ENCODE measurements at places on chromosomes 3 and 15.
A peak's percentile ranks its signal among the peaks of the same experiment; 100 is the strongest.

DNA sequence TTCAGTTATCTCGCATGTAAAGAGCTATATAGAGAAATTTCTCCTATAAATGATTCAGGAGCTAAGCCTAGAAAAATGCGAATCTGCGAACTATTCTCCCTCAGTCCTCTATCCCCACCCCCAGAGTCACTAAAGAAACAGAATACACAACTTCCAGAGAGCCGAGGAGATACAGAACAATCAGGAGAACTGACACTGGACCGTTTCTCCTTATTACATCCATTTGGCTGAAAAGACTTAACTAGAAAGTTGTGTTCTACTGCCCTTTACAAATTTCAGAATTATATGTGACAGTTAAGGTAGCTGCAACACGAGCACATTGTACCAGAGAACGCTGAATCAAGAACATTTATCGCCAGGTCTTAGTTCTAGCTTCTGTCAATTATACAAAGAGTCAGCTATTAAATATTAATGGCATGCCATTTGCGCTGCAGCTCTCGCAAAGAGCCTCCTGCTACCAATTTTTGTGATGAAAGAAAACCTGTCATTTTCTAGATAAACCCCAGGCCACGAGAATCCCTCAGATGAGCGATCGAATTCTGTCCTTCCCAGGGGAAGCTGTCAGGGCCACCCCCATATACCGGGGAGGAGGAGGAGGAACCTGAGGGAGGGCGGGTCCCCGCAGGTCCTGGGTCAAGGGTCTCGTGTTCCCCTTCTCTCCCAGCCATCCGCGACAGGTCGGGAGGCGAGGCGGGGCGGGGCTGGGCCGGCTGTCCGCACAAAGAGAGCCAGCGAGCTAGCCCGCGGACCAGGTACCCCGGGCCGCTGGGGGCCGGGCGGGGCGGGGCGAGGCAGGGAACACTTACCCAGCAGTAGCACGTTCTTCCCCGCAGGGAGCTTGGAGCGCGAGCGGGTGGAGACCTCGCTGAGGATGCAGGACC, 878 bp downstream of the DYNC1LI1 start:
- peak; percentile 7 for DNase-seq

DNA sequence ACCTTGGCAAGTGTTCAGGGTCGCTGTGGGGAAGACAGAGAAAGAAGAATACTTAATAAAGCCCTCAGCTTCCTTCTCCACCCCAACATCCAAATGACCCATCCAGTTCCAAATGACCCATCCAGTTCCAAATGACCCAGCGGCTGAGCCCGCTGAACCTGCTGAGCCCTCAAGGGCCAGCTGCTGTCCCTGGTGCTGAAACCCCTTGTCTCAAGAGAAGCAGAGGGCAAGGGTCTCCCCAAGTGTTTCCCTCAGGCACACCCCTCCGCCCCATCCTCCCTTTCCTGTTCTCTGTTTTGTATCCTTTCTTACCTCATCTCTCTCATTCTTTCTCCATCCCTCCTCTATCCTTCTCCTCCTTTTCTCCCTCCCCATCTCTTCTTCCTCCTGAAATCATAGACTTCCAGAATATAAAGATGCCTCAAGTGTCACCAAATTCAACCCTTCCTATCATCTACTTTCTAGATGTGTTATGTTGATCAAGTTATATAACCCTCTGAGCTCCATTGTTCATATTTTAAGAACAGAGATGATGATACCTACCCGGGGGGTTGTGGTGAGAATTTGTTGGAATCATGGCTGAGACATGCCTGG, 29.0 kb downstream of the CCDC33 start:
- no peak for DNase-seq

- DNase-seq: no peak
Measured at GRCh38 chr3:54668236-54668635, 259.6 kb downstream of the LRTM1 start.

DNA sequence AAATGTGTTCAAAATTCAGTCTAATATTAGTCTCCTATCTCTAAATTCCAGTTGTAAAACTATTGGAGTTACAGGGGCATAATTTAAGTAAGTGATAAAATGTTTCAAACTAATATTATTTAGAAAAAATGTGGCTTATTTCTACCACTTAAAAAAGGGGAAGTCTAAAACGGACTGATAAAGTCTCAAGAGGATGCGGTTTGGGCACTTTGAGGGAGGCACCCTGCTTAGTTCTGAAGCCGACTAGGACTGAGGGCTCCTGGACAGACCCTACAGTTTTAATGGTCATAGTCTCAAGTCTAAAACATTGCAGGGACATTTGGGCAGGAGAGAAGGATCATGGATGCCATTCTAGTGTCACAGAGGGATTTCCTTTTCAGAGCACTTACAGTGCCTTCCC, 566.3 kb downstream of the NR2F2 start:
- DNase-seq: no peak

- DNase-seq: no peak
Measured at GRCh38 chr3:40582401-40583027, 57.8 kb downstream of the ZNF621 start.

- no peak for DNase-seq
Measured at GRCh38 chr3:72274493-72275330, 489.8 kb upstream of the PROK2 start.

GRCh38 chr3:139940622-139941021, 5.6 kb downstream of the CLSTN2 start:
- DNase-seq: no peak

DNA sequence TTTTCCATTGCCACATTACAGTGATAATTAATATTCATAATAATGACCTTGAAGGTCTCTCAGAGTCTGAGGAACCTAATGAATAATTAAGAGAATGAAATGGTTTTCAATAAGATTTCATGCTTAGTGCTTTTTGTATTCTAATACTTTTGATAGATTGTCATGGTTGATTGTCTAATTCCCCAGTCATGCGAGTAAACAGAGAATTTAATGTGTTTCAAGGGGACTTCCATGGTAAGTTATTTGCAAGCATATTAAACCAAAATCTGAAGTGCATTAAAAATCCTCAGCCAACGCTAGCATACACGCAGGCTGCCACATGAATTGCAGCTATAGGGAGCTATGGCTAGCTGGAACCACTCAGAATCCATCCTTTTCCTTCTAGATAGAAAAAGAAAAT, 18.9 kb upstream of the ANO10 start:
- DNase-seq: no peak

DNA sequence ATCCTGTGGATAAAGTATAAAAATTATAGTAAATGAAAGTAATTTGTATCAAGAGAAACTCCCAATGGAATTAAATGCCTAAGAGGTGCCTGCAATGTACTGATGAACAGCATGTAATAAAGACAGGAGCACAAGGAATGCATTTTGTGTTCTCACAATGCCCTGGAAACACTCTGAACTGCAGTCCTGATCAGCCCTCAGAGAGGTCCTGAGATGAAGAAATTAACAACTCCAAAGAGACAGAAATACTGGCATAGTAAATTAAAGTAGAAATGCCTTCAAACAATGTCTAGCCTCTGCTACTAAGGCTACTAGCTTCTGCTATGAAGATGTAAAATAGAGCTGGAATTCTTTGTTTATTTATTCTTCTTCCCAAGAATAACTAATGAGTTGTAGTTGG, 59.9 kb downstream of the CFAP20DC start:
- DNase-seq: no peak

All from stimulated activated CD8-positive, alpha-beta memory T cell treated with anti-CD3 and anti-CD28 coated beads, Interleukin-7, amount 100 ng/mL, for 48 hours (primary cell).